ENCODE measurements at places on chromosomes 7 and 10. TPM values are rescaled to one million over a fixed set of nuclear protein-coding genes. Genes with fewer than 3 reads are reported as not detected.

DNA sequence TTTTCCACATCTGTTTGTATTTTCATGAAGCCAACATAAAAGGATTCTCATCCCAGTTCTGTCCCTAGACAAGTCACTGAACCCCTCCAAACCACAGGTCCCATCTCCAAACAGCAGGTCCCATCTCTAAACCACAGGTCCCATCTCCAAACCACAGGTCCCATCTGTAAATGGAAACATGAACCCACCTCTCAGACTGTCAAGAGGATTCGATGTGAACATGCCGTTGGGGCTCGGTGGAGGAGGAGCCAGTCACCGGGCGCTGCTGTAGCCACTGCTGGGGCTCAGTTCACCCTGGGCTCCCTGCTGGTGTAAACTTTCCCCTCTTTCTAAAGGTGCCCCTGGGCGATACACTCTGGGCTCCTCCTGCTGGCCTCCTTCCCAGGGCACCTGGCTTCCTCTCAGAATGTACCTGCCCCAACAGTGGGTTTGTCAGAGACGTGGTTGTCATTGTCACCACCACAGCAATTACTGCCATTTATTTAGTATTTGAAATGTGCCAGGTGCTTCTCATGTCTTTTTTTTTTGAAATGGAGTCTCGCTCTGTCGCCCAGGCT, 13.0 kb downstream of the LHPP start:
- no peak for DNase-seq

GRCh38 chr7:140439359-140439758, 35.5 kb downstream of the RAB19 start:
- DNase-seq = no peak

GRCh38 chr7:123643495-123644441, 11.9 kb upstream of the LMOD2 start:
- DNase-seq = peak; percentile 20

GRCh38 chr10:5679606-5680005, 5.0 kb upstream of the TASOR2 start:
- DNase-seq = no peak

- DNase-seq = no peak
Observed at GRCh38 chr10:14624600-14624999, 150.1 kb downstream of the FAM107B start.

DNA sequence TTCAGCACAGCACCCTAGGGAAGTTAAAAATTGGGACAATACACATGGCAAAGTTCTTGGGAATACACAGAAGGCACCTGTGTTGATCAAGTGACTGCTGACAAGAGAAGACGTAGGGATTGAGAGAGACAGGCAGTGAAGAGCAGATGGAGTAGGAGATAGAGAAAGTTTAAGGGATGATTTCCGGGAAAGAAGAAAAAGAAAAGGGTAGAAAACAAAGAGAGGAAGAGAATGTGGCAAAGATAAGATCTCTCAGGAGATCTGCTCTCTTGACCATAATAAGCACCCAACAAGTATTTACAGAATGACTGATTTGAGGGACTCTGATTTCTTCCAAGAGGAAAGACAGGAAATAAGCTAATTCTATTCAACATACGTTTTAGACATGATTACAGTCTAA, 15.1 kb upstream of the RALA start:
- DNase-seq = no peak

- DNase-seq = no peak
Observed at GRCh38 chr10:37053476-37053875, 71.9 kb upstream of the ANKRD30A start.

GRCh38 chr10:43141421-43141820, 3.2 kb downstream of the CSGALNACT2 start:
- no peak for DNase-seq

DNA sequence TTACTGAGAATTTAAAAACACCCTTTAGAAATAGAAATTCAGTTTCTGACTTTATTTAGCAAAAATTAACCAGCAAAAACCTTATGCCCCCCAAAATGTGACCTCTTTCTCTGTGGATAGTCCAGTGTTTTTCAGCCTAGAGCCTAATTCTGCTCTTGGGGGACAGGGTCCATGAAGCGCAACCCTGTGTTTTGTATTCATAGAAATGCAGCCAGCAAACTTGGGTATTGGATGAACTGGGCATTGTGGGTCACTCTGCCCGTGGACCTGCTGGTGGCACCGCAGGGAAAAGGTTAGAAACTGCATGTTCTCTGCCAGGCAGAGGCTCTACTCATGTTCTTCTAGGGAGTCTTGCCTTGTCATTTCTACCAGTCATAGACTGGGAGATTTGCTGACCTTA, 787.4 kb upstream of the C7orf33 start:
- DNase-seq = no peak

DNA sequence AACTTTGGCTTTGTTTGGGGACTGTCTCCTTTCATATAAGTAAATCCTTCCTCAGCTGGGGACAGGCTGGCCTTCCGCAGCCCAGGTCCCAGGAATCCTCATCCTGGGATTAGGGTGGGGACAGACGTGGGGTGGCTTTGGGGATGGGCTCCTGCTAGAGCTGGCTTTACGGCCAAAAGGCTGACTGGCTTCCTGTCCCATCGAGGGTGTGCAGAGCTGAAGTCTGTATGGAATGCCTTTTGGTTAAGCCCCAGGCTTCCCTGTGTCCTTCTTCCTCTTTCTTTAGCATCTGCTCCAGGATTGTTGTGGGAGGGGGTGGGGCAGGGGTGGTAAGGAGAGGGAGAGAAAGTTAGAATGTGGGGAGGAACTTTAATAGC, 59.4 kb upstream of the AQP1 start:
- no peak for DNase-seq

- no peak for DNase-seq
Observed at GRCh38 chr7:988963-989529, 6.1 kb downstream of the CYP2W1 start.

DNA sequence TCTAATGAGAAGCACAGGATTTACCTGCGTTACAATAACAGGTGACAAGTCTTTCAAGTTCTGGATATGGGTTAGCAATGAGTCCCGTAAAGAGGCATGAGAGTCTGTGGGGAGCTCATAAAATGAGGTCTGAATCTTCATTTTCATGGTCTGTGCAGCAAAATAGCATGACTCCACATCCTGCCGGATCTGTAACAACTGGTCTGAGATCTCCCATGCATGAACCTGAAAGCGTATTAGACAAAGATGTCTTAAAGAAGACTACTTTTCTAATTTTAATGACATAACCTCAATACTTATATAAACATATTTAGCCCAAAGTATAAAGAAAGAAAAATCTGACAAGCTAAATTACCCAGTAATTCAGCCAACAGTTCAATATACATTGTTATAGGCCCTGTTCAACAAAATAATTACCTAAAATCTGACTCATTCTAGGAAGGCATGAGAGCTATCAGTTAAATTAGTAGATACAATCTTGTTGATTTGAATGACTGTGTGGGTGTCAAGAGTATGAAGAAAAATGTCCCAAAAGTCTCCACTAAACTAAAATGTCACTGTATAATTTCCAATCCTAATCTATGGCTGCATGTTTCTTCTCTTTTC, 36.9 kb downstream of the TNPO3 start:
- no peak for DNase-seq

DNA sequence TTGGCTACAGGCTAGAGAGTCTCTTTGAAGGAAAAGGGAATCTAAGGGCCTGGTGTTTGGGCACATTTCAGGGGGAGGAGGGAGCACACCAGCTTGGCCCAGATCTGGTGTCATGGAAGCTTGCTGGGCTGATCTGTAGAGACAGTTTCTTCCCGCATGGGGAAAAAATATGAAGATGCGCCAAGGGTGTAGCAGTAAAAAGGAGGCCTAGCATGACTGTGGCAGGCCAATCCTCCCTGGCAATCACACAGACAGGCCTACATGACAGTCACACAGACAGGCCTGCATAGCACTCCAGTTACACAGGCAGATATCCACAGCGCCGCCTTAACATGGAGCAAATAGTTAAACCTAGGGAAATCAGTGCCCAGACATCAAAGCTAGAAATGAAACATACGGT, 123.6 kb upstream of the KIF5B start:
- no peak for DNase-seq

DNA sequence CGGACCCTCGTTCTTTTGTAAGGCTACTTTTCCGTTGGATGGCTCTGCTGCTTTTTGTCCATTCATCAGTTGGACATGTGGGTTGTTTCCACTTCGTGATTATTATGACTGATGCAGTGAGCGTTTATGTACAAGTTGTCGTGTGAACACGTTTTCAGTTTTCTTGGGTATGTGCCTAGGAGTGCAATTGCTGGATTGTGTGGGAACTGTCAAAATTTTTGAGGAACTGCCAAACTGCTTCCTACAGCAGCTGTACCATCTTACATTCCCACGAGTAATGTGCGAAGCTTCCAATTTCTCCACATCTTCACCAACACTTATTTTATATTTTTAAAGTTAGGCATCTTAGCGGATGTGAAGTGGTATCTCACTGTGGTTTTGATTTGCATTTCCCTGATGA, 10.4 kb downstream of the FKBP6 start:
- DNase-seq = no peak

- no peak for DNase-seq
Observed at GRCh38 chr7:115230882-115231571, 309.1 kb downstream of the MDFIC start.

- no peak for DNase-seq
Observed at GRCh38 chr10:113165673-113166072, 215.6 kb downstream of the TCF7L2 start.

DNA sequence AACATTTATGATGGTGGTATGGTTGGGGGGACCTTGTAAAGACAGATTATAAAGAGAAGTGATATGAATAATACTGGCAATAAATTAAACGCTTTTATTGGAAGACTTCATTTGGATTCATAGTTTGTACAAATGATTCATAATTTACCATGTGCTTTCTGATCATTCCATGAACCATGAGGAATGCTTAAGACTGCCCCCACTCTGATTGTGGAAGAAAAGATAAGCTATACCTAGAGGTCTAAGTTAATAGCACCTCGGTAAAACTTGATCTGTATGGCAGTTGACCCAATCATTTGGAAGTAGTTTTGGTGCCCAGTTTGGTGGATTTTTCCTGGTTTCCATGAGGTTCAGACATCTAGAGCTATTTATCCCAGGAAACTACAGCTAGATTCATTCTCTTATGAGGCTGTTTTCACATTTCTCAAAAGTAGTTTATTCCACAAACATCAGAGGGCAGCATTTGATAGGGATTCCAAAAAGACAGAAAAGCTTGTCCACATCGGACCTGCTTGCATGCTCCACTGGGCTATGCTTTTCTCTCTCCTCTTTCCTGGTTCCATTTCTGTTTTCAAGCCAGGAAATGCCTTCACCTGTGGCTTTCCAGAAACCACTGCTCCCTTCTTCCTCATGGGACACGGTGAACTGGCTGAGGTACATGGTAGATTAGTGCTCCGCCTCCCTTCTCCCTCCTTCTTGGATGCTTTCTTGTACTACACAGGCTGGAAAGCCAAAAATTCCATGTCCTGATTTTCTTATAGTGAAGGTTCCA, 29.2 kb downstream of the TFAM start:
- no peak for DNase-seq

GRCh38 chr10:49711481-49711880, 32.0 kb downstream of the C10orf53 start:
- no peak for DNase-seq

DNA sequence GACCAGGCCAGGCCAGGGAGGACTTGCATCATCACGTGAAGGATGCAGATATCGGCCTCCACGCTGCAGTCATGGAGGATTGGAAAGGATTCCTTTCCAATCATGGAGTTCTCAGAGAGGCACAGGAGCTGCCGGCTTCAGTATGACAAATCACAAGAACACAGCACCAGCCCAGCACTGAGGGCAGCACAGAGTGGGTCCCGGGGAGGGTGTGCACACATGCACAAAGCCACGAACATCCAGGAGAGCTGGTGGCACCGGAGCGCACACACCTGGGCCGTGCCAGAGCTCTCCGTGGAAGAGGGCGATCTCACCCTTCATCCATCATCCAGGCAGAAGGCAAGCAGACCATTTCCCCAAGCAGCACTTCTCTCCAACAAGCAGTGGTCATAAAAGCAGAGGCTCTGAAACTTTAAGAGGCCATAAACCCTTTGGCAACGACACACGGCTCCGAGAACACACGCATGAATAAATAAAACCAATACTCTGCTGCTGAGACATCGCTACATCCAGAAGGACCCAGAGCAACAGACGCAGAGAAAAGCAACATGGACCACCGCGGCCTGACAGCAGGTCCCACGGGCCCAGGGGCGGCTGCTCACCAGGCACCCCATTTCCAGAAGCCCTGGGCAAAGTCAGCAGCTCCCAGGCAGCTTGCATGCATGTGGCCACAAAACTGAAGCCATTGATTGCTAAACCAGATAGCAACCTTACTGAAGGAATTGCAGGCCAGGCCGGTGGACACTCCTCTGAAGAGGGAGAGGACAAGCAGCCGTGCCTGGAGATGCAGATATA, 180.8 kb downstream of the USP6NL start:
- DNase-seq = peak; percentile 18

ANKRD2 gene
- 0.54 TPM for polyA plus RNA-seq

TRIM74 gene
- polyA plus RNA-seq = 1.3 TPM

ATAD1 gene
- 66.1 TPM for polyA plus RNA-seq

ADRA2A gene
- polyA plus RNA-seq = 3.3 TPM

WIPF3 gene
- 4.6 TPM for polyA plus RNA-seq

MRLN gene
- polyA plus RNA-seq = not detected

ARHGEF35 gene
- polyA plus RNA-seq = 28.7 TPM

TMEM196 gene
- not detected for polyA plus RNA-seq

All from right renal cortex interstitium (tissue), 3 donors.